ENCODE measurements at places on chromosomes 12 and 14.

GRCh38 chr14:50060871-50061663, 55.3 kb downstream of the VCPKMT start:
- peak; percentile 91 for DNase-seq

DNA sequence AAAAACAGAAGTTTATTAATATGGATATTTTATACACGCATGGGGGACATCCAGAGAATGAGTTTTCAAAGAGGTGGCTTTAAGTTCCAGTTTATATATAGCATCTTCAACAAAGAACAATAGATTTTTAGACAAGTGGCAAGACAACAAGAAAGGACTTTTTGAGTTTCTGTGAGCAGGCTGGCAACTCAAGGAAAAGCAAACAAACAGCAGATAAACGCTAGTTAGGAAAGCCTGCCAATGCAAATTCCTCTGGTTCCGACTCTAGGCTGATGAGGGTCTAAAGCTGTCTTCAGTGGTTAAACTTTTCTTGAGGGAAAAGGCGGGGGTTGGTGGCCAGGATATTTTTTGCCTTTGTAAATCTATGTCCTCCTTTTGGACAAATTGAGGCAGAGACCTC, 78.4 kb upstream of the EEA1 start:
- no peak for DNase-seq

DNA sequence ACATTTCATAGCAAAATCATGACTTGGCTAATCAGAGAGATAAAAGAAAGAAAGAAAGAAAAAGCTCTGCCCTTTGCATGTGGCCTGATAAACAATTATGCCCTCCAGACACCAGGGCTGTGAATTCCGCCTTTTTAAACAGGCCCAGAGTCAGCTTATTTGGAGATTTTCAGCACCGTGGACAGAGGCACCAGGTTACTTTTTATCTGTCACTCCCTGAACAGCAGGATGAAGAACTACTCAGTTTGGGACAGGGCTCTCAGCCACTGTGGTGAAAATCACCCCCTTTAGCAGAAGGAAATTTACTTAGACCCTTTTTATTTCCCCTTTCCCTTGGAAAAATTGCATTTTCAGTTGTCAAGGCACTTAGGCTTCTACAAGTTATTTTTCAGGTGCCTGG, 359.9 kb downstream of the NRXN3 start:
- peak; percentile 43 for DNase-seq

DNA sequence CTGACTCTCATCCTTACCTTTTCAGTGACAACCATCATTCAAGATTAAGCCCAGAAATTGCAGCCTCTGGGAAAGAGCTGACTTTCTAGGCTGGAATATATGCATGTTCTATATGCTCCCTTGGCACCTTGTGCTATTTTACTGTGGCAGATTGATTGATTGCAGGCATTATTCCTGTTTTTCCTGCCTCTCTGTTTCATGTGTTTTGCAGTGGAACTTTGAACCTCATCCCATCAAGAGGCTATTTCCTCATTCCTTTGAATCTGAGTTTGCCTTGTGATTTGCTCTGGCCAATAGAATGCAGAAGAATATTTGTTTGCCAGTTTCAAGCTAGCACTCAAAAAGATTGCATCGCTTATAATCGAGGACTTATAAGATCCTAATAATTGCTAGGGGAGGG, 174.8 kb upstream of the DCN start:
- DNase-seq, result no peak

GRCh38 chr12:6383572-6384498, at the start of gene LTBR:
Gene LTBR (plus strand): TSS chr12:6384162. CDS start chr12:6384359, 197 bp downstream.
- peak; percentile 91 for DNase-seq

DNA sequence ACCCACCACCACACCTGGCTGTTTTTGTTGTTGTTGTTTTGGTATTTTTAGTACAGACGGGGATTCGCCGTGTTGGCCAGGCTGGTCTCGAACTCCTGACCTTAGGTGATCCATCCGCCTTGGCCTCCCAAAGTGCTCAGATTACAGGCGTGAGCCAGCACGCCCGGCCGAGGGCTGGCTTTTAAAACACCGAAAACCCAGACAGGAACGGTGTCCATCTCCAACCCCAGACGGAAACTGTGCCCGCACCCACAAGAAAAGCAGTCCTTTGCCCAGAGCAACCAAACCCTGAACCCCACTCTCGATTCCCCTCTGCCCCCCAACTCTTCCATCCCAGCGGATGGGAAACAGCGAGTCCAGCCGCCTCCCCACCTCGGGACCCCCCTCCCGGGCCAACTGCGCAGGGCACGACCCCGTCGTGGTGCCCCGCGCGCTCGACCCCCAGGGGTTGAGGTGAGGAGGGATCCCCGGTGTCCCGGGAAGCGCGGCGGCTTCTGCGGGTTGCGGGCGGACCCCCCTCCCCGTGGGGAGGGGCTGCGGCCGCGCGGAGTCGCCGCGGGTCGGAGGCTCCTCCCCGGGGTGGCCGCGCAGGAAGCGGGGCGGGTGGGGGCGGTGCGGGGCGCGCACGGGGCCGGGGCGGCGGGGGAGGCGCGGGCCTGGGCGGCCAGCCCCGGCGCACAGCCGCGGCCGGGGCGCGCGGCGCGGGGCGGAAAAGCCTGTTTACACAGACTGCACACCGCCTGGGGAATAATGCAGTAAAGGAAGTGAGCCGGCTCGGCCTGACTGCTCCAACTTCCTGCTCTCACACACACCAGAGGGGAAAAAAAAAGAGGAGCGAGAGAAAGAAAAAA, at the start of gene ELK3:
Gene ELK3 (plus strand): TSS at position 651 of the 851 bp plus-strand sequence.
- peak; percentile 74 for DNase-seq

- no peak for DNase-seq
Observed at GRCh38 chr12:65666876-65667275, 157.4 kb upstream of the HMGA2 start.

DNA sequence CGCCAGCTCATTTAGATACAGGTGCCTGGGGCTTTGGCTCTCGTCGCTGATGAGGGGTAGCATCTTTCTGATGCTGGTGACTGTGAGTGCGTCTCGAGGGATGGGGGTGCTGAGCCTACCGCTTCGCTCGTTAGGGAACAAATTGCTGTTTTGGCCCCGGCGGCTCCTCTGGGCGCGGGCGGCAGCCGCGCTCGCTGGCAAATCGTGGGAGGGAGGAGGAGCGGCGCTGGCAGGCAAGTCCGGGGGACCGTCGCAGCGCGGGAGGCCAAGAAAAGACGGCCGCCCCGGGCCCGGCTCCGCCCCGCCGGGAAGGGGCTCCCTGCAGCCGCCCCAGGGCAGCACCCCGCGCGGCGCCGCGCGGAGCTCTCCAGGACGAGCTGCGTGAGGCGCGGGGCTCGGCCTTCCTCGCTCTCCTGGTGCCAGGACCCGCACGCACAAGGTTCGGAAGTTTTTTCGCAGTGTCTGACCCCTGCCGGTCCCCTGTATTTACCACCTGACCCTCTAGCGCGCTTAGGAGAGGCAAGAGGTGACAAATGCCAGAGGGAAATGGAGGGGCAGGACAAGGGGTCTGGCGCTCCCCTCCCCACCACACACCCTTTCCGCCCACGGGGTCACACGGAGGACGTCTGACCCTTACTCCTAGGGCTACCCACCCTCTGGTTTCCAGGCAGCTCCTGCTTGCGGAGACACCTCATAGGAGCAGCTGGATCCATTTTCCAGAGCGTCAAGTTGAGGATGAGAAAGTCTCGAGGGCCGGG, 899 bp upstream of the KCNH3 start:
- no peak for DNase-seq

DNA sequence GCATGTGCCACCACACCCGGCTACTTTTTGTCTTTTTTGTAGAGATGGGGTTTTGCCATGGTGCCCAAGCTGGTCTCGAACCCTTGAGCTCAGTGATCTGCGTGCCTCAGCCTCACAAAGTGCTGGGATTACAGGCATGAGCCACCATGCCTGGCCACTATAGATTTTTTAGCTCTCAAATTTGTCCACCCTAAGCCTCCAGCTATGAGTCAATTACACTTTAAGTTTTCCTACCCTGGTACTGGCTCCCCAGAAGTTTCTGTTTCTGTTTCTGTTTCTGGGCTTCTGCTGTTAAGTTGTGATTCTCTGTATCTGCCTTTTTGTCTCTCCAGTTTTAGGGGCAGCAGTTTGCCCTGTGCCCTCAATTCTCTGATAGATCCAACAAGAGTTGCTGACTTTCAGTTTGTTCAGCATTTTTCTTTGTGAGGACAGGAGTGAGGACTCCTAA, 4.4 kb upstream of the TINF2 start:
- no peak for DNase-seq

GRCh38 chr12:49965836-49966235, 4.2 kb downstream of the AQP5 start:
- DNase-seq, result no peak

DNA sequence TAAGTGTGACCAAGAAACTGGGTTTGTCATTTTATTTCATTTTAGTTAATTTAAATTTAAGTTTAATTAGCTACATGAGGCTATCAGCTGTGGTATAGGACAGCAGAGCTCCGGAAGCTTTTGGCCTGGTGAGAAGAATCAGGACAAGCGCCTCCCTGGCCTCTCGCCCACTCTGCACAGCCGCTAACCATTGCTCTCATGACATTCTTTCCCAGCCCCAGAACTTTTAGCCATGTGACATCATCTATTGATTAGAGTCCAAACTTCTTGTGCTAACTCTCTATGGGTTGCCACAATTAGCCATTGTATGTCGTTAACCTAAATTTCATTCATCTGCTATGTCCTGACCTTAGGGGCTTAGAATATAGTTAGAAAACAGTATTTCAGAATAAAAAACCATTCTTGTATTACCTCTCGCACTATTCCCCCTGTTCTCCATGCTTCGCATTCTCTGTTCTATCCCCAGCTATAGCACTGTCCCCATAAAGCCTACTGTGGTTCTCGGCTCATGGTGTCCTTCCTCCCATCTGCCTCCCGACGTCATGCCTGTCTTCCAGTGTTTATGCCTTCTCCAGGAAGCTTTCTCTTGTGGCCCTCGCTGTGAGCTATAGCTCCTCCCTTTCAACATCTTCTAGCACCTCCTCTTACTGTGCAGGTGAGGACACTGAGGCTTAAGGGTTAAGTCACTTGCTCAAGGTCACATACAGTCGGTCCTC, 23.5 kb downstream of the SSH1 start:
- no peak for DNase-seq

GRCh38 chr14:68468437-68469207, 324.2 kb downstream of the ZFP36L1 start:
- peak; percentile 52 for DNase-seq

DNA sequence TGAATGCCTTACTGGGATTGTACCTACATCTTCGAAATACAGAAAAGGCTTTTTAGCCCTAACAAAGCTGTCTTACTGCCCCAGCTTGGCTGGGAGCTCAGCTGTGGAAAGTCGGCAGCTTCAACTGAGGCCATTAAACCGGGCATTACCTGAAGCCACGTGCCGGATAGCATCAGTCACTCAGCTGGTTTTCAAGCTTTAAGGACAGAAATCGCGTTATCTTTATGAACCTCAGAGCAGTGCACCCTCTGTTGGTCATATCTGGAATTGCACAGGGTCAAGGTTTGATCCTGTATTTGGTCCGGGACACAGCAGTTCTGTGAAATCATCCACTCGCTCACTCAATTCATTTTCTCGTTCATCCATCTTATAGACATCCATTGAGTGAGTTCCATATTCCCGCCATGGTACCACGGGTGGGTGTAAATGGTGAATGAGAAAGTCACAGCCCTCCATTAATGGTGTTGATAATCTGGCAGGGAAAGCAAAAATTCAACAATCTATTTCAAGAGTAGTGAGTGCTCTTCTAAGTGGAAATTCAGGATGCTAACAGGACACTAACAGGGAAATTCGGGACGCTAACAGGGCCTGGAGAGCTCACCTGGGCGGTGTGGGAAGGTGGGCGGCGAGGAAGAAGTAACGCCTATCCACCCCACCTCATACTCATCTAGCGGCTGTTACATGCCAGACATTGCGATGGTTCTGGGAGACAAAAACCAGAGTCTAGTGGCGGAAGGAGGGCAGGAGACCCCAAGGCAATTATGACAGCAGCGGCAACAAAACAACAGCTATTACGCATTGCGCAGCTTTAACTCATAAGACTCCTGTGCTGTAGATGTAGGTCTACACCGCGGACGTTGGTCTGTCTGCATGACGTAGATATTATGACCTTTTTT, 60.6 kb upstream of the TCL1A start:
- peak; percentile 39 for DNase-seq

- DNase-seq, result no peak
Observed at GRCh38 chr12:82605115-82605514, 81.6 kb upstream of the TMTC2 start.

- no peak for DNase-seq
Observed at GRCh38 chr12:43880547-43880946, 44.7 kb downstream of the TMEM117 start.

DNA sequence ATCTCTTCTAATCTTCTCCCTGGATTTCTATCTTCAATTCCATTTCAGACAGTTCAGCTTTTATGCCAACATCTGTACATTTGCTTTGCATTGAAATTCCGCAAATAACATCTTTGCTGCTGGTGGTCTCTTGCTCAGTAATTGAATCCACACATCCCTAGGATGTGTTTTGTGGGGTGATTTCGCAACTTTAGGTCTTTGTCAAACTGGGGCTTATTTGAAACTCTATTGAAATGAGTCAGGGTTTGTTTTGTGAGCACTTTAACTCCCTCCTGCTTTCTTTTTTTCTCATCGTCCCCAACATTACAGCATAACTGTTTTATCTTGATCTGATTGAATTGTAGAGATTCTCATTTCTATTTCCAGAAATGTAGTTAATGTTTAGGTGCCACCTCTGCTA, 404.3 kb downstream of the NPAS3 start:
- DNase-seq, result no peak

DNA sequence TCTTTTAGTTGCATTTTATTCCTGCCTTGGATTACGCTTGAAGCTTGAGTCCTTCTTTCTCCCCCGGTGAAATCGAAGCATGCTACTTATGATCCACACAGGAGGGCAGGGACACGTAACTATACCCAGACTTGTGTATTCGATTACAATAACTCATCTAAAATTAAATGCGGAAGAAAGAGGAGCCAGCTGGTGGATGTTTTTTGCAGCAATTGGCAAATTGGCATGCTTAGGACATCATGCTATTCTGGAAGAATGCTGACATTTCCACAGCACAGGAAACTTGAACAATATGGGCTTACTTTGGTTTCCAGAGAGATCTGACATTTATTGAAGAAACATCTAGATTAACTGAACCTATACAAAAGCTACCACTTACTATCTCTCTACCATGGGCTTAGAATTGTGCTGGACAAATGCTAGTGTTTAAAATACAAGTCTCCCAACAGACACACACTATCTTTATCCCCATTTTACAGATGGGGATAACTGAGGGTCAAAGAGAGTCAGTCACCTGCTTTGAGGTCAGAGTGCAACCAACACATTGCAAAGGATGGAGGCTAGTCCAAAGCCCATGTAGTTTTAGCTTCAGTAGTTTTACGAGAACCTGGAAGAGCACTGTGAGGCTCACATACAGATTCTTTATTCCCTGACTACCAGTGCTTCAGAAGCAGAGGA, 36.3 kb downstream of the LGMN start:
- DNase-seq, result no peak

GRCh38 chr12:116319898-116320621, 42.6 kb upstream of the MED13L start:
- DNase-seq, result peak; percentile 44

DNA sequence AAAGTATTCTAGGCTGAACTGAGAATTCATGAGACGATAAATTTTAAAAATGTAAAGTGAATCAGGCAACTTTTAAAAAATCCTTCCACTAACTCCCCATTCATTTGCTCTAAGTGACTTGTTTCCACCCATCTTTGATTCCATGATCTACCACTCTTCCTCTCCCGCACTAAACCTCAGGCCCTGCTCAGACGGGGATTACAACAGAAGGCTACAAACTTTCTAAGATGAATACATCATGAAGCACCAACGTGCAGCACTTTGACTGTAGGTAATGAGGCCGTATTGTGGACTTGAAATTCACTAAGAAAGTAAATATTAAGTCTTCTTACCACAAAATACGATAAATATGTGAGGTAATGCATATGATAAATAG, 30.0 kb downstream of the TMEM132D start:
- no peak for DNase-seq

- no peak for DNase-seq
Observed at GRCh38 chr14:92430686-92431085, 82.9 kb upstream of the RIN3 start.
